ENCODE measurements at places on chromosomes 12 and 14.

DNA sequence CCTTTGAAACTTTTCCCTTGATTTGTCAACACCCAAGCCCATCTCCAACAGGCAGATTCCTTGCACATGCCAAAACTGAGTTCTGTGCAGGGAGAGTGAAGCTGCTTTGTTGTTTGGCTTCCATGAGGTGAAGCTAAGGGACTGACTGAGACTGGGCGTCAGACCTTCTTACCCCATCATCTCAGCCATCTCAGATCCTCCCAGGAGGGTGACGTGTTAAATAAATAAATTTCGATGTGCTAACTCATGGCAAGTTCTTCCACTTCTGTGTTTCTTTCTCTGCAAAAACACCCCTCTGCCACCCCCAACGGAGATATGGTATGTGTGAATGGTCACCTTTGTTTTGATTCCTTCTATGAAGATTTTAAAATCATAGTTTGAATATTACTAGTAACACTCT, 17.8 kb downstream of the UTP20 start:
- peaks cover 46% of the 10 kb centered on the region for H3K36me3 ChIP-seq
- no peak overlapping the region for H3K27ac ChIP-seq
- no peak overlapping the region for H3K4me3 ChIP-seq
- no peak for DNase-seq

- H3K36me3 ChIP-seq: no peaks in the 10 kb centered on the region
- H3K27me3 ChIP-seq: peaks cover 11% of the 10 kb centered on the region
- no peak overlapping the region for H3K27ac ChIP-seq
- H3K4me1 ChIP-seq: no peaks in the 10 kb centered on the region
- H3K4me3 ChIP-seq: no peak overlapping the region
- no peak for DNase-seq
These were observed 118.6 kb upstream of the CCDC175 start for GRCh38 chr14:59695198-59695597.

GRCh38 chr12:129762436-129762835, 141.4 kb downstream of the TMEM132D start:
- H3K4me1 ChIP-seq: no peaks in the 10 kb centered on the region
- H3K36me3 ChIP-seq: no peaks in the 10 kb centered on the region
- no peak overlapping the region for H3K27ac ChIP-seq
- no peak for DNase-seq
- H3K27me3 ChIP-seq: no peaks in the 10 kb centered on the region

DNA sequence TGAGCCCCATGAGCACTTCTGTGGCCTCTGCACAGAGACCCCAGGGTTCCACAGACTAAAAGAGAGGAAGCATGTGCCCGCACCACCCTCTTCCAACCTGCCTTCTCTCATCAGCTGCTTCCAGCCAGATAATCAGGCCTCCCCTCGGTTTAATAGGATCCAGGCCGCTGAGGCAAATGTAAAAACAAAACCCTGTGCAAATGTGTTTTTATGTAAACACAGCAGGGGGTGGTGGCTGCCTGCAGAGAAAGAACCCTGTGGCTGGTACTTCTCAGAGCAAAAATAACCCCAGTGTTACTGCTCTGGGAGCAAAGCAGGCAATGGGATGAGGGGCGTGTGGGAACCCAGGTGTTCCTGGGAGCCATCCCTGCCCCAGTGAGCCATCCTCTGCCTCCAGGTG, 46.2 kb downstream of the WSCD2 start:
- no peak overlapping the region for H3K4me3 ChIP-seq
- no peaks in the 10 kb centered on the region for H3K4me1 ChIP-seq
- DNase-seq: no peak
- no peaks in the 10 kb centered on the region for H3K36me3 ChIP-seq
- H3K27me3 ChIP-seq: peaks cover 3% of the 10 kb centered on the region

DNA sequence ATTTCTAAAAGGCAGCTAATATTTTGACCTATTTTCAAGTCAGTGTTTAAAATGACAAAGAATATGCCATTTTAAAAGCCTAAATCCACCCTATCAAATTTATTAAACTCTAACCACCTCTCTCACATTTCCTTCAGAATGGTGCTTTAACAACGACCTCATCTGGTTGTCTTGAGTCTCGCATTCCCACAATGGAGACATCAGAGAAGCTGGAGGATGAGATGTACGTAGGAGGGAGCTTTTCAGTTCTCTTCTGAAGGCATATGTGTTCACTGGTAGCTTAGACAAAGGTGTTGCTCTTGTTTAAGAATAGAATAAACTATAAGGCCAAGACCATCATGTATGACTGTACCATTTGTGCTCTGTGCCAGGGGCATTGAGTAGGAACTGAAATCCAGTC, 82.9 kb downstream of the BCL2L14 start:
- no peaks in the 10 kb centered on the region for H3K36me3 ChIP-seq
- DNase-seq: no peak
- H3K27ac ChIP-seq: no peak overlapping the region

DNA sequence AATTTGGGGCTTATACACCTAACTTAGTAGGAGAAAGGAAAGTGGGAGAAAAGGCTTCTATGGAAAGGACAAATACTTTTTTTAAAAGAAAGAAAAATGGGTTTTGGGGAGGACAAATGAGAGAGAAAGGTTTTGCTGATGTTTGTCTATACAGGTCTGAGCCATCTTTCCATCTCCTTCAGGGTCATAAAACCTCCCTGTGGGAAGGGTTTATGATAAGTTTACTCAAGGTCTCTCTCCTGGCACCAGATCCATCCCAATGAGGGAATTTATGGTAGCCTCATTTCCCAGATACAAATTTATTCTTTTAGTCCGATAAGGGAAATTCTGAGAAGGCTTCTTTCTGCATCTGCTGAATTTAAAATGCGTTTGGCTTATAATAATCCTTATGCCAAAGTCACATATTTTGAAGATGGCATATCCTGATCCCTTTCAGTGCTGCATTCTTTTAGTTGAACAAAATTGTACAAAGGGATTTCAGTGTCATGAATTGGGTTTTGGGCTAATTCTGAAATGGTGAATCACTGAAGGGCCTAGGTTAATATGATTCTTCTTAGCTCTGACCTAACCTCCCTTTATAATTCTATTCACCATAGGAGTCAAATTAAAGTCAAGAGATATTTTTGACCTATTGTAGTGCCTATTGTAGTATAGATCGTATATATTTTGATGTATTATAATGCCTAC, 173.5 kb upstream of the DYRK2 start:
- no peak overlapping the region for H3K27ac ChIP-seq
- H3K27me3 ChIP-seq: no peaks in the 10 kb centered on the region
- no peak overlapping the region for H3K4me3 ChIP-seq

DNA sequence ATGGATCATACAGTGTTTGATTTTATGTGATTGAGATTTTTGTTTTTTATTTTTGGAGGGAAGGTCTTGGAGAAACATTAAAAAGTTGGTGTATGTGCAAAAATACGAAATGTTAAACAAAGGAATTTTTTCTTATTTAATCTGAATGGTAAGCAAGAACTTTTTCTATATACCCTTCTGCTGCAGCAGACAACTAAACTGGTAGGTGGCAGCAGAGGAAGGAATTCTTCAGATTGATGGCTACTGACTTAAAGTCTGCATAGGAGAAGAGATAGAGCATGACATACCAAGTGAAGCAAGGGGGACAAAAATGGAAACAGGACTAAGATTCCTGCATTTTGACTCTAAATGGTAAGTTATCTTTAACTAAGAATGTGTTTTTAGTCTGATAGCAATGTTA, 42.0 kb upstream of the A2ML1 start:
- no peaks in the 10 kb centered on the region for H3K4me1 ChIP-seq
- H3K27me3 ChIP-seq: no peaks in the 10 kb centered on the region
- H3K36me3 ChIP-seq: peaks cover 1% of the 10 kb centered on the region
- H3K27ac ChIP-seq: no peak overlapping the region
- DNase-seq: peak; percentile 5

- peak; percentile 21 for DNase-seq
These were observed 41.8 kb downstream of the CORO1C start for GRCh38 chr12:108689314-108690190.

DNA sequence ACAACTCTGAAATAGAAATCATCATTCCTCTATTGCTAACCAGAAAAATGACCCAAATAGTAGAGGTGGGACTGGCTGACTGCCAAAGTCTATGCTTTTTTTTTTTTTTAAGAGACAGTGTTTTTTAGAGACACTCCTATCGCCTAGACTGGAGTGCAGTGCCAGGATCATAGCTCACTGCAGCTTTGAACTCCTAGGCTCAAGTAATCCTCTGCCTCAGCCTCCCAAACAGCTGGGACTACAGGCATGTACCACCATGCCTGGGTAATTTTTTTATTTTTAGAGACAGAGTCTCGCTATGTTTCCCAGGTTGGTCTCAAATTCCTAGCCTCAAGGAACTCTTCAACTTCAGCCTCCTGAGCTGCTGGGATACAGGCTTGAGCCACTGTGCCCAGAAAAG, 19.2 kb downstream of the NR2C1 start:
- H3K4me1 ChIP-seq: no peaks in the 10 kb centered on the region
- no peaks in the 10 kb centered on the region for H3K27me3 ChIP-seq
- H3K36me3 ChIP-seq: peaks cover 21% of the 10 kb centered on the region
- H3K27ac ChIP-seq: no peak overlapping the region
- H3K4me3 ChIP-seq: no peak overlapping the region

DNA sequence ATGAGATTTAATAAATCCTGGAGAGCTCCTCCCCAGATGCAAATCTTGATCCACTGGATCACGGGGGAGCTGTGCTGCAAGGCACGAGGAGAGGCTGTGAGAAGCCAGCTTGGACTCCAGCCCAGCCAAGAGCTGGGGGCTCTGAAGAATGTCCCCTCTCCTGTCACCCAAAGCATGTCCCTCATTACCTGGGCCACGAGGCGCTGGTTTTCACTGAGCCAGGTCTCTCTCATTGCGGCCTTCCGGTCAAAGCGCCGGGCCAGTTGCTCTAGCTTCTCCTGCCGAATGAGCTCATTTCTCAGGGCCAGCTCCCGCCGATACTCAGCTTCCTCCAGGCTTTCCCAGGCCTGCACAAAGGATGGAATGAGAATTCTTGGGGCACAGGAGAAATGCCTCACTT, 83.3 kb downstream of the SPTB start:
- H3K27me3 ChIP-seq: no peaks in the 10 kb centered on the region
- H3K4me1 ChIP-seq: no peaks in the 10 kb centered on the region
- no peak overlapping the region for H3K27ac ChIP-seq
- no peaks in the 10 kb centered on the region for H3K36me3 ChIP-seq
- DNase-seq: no peak
- no peak overlapping the region for H3K4me3 ChIP-seq

DNA sequence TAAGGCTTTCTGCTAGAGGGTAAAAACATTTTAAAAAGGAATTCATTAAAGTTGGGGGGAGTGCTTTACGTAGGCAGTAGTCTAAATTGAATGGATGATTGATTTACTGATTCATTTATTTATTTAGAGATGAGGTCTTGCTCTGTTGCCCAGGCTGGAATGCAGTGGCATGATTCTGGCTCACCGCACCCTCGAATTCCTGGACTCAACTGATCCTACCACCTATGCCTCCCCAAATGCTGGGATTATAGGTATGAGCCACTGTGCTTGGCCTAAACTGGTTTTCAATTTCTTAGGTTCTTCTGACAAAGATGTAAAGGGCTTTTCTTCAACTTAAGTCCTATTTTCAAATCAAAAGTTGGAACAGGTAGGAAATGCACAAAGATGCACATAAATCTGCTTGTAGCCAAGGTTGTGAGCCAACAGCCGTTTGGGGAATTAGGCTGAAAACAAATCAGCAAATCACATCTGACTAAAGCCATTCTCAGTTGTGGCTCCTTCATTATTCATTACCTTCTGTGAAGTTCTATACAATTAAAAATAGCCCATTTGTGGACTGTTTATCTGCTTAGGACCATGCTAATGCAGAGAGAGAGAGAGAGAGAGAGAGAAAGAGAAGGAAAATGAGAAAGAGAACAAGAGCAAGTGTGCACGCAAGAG, 218.0 kb downstream of the PPM1H start:
- no peak for DNase-seq
- no peak overlapping the region for H3K27ac ChIP-seq
- H3K4me3 ChIP-seq: no peak overlapping the region
- H3K27me3 ChIP-seq: no peaks in the 10 kb centered on the region

DNA sequence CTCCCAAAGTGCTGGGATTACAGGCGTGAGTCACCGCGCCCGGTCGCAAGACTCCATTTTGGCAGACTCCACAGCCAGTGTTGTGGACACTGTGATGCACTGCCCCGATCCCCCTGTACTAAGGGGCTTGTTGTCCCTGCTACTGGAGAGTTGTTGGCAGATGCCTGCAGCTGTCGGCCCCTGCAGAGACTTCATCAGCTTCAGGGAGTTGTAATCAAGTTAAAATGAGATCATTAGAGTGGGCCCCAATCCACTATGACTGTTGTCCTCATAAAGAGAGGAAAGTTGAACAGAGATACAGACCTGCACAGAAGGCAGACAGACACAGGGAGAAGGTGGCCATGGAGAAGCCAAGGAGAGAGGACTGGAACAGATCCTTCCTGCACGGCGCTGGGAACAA, 23.7 kb upstream of the TUBA1A start:
- no peak overlapping the region for H3K4me3 ChIP-seq
- DNase-seq: no peak
- no peaks in the 10 kb centered on the region for H3K36me3 ChIP-seq
- H3K4me1 ChIP-seq: no peaks in the 10 kb centered on the region
- no peak overlapping the region for H3K27ac ChIP-seq

DNA sequence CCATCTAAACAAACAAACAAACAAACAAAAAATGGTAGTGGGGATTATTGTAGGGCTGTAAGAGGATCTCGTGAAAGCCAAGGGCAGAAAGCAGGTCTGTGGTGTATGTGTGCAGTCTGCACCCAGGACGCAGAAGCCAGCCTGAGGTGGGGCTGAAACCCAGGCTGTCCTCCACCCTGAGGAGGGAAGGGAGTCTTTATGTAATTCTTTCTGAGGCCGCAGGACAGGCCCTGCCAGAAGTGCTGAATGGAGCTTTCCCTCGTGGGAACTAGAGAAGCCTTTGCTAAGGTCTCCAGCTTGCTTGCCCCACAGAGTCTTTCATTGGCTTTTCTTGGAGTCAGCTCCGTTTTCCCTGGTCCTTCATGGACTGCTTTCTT, 27.7 kb downstream of the SLC17A8 start:
- peaks cover 4% of the 10 kb centered on the region for H3K27me3 ChIP-seq
- H3K27ac ChIP-seq: no peak overlapping the region
- no peak overlapping the region for H3K4me3 ChIP-seq

DNA sequence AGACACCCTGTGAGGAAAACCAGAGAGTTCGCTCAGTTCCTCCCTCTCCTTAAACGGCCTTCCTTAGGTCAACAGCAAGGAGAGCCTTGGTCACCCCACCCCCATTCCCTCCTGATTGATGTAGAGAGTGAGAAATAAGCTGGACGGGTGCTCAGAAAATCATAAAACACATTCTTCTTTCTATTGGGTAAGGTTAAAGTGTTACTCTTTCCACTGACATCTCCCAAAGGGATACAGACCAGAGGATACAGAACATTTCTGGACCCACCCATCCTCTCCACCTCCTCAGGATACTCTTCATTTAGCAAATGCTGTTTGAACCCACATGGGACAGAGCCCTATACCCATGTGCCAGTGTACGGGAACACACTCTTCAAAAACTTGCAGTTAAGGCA, 11.6 kb upstream of the KRT77 start:
- H3K27ac ChIP-seq: no peak overlapping the region
- H3K36me3 ChIP-seq: no peaks in the 10 kb centered on the region
- no peak for DNase-seq
- peaks cover 7% of the 10 kb centered on the region for H3K4me1 ChIP-seq

- H3K27me3 ChIP-seq: no peaks in the 10 kb centered on the region
- H3K4me3 ChIP-seq: no peak overlapping the region
- H3K4me1 ChIP-seq: peaks cover 60% of the 10 kb centered on the region
- no peaks in the 10 kb centered on the region for H3K36me3 ChIP-seq
- H3K27ac ChIP-seq: no peak overlapping the region
These were observed 122.0 kb upstream of the HIF1A start for GRCh38 chr14:61573321-61573720.

- H3K4me1 ChIP-seq: no peaks in the 10 kb centered on the region
- no peaks in the 10 kb centered on the region for H3K27me3 ChIP-seq
- no peak overlapping the region for H3K4me3 ChIP-seq
- H3K27ac ChIP-seq: no peak overlapping the region
- no peak for DNase-seq
- no peaks in the 10 kb centered on the region for H3K36me3 ChIP-seq
These were observed 139.8 kb downstream of the EPS8 start for GRCh38 chr12:15649347-15649746.
